ENCODE measurements at places on chromosomes 3 and 15.

DNA sequence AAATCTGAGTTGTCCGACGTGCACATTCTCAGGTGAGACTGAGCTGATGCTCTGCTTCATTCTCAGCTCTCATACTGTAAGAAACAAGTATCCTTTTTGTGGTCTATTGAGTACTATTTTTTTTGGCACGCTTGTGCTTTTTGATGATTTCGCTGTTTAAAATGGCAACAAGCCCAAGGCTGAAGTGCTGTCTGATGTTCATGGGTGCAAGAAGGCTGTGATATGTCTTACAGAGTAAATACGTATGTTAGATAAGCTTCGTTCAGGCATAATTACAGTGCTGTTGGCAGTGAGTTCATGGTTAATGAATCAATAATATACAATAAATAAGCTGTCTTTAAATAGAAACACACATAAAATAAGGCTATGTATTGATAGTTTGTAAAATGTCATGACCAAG lies 27.2 kb downstream of the AQR start:
- DNase-seq, result no peak

DNA sequence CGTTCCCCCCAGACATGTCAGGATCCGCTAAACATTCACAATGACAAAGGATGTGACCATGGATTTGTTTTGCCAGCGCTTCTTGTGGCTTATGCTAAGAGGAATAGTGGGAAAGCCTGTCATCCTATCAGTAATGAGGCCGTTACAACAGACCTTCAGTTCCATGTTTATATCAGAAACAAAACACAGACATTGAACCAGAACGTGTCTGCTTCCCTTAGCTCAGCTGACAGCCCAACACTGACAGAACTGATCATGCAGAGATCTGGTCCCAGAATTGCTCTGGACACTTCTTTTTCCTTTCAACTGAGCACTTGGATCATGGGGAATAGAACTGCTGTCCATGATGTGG lies 58.3 kb upstream of the MYZAP start:
- DNase-seq, result no peak

GRCh38 chr15:50116477-50116876 lies 2.6 kb downstream of the ATP8B4 start:
- no peak for DNase-seq

GRCh38 chr3:178826435-178827123 lies 245.0 kb downstream of the ZMAT3 start:
- no peak for DNase-seq
